Activated T-cell treated with anti-CD3 and anti-CD28 coated beads, Interleukin-2, amount 50 U/mL, for 1 hour (primary cell): ENCODE measurements at places on chromosomes 6 and 20.

GRCh38 chr20:37270576-37271420, 9.2 kb upstream of the GHRH start:
- DNase-seq, result no peak

GRCh38 chr6:70956451-70957283, at the start of gene B3GAT2:
TSS of gene B3GAT2 (minus strand) at chr6:70957060. CDS start at chr6:70956429, 631 bp downstream.
- peak; percentile 21 for DNase-seq

DNA sequence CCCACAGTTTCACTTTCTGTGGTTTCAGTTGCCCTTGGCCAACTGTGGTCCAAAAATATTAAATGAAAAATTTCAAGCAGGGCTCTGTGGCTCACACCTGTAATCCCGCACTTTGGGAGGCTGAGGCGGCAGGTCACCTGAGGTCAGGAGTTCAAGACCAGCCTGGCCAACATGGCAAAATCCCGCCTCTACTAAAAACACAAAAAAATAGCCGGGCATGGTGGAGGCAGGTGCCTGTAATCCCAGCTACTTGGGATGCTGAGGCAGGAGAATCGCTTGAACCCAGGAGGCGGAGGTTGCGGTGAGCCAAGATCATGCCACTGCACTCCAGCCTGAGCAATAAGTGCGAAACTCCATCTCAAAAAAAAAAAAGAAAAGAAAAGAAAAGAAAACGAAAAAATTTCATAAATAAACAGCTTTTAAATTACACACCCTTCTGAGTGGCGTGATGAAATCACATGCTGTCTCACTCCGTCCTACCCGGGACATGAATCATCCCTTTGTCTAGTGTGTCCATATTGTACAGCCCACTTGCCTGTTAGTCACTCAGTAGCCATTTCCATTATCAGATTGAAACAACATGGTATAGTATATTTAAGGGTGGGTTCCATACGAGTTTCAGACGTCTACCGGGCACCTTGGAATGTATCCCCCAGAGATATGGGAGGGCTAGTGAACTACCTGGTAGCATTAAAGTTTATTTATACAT, 11.7 kb downstream of the PTPRK start:
- no peak for DNase-seq

DNA sequence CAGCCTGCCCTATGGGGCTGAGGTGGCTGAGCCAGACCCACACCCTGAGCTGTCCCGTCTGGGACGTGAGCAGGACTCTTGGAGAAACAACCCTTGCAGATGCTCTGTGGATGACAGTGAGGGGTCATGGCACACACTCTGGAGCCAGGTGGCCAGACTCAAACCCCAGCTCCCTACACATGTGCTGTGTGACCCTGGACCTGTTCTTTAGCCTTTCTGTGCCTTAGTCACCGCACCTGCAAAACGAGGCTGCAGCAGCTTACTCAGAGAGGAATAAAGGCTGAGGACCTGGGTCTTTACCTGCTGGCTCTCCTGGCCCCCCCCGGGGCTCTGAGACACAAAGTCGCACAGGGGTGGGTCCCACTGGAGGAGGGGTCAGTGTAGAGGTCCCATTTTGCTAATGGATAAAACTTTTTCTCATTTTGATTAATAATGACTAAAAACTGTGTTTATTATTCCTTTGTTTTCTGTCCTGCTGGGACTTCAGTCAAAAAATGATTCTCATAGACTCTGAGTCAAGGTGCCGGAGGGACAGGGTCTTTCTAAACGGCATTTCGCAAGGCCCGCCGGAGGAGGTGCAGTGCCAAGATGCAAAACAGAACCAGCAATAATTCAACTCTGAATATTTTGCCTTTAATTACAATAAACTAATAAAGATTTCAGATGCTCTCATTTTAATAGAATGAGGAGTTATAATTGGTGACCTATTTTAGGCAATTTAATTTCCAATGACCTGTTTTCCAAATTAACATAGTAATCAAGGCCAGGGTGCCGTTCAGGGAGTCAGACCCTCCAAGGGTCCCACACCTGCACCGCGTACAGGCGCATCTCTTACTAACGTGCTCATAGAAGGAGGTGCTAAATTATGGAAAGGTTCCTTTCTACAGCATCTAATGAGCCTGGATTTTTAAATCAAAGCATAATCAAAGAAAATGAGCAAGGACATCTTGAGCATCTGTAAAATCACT, 62.4 kb downstream of the YTHDF1 start:
- no peak for DNase-seq

DNA sequence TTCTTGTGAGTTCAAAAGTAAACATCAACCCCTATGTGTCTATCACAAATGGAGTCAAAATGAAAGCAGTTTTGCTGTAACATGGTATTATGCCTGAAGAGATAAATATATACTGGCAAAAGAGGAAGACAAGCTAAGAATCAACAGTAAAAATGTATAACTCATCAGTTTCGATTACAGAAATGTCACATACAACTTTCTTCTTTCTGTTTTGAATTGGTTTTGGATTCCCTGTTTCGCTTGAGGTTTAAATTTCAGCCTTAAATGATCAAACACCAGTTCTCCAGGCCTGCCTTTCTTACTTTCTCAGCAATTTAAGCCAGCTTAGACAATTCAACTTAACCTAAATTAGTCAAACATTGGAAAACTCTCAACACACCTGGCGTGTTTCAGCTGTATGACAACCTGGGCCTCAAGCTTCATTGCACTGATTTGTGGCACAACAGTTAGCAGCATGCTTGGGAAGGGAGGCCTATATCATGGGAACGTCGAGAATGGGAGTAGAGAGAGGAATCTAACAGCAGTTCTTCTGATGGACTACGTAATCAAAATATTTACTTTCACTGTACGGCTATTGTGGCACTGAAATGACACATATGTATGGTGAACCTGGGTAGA, 51.9 kb upstream of the MARCKS start:
- no peak for DNase-seq
